ENCODE measurements at places on chromosomes 1 and 21.

GRCh38 chr1:50980505-50980904, 10.5 kb downstream of the CDKN2C start:
- no peak for DNase-seq

DNA sequence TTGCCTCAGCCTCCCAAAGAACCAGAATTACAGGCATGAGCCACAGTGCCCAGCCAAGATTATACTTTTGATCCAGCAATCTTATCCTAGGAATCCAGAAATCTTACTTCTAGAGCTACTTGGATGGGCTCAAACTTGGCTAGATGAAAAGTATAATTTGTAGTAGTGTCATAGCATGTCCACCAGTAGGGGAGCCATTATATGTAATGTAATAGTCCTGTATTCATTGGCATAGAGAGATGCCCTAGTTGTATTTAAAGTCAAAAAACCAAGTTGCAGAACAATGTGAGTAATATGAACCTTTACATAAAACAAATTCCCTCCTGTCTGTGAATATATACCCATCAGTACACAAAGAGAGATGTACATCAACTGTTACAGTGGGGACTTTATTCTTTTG, 83.9 kb downstream of the NOS1AP start:
- no peak for DNase-seq

DNA sequence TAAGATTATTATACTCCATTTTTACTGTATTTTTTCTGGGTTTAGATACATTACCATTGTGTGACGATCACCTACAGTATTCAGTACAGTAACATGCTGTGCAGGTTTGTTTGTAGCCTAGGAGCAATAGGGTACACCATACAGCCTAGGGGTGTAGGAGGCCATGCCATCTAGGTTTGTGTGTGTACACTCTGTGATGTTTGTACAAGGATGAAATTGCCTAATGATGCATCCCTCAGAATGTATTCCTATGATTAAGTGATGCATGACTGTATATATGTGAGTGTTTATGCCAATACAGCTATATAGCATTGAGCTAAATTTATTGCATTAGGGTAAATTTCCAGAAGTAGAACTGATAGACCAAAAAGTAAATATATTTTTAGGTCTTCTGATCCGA, 23.3 kb downstream of the TUFT1 start:
- DNase-seq, result no peak

DNA sequence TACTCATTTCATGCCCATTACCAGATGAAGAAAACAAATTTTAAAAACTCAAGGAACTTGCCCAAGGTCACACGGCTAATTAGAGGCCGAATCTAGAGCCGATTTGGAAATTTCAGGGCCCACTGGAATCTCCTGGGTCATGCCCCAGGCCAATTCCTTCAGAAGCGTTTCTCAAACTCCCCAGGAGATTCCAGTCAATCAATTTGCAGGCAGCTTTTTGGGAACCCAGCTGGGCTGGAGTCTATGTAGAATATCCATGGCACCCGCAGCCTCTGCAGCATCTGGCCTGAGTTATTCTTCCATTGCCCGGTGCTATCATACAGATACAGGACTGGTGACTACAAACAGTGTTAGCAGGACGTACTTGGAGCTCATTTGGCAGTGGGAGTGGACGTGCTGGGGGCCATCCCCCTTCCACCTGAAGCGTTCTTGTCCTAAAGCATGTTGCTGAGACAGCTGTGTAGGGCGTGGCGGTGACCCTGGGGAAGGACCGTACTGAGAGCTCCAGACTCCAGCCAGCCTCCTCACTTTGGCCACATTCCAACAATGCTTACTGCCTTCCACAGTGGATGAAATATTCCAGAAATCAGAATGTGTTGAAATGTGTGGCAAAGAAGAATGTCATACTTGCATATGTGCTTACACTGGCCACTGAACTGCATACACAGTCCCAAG, 38.3 kb downstream of the ABCG1 start:
- no peak for DNase-seq

DNA sequence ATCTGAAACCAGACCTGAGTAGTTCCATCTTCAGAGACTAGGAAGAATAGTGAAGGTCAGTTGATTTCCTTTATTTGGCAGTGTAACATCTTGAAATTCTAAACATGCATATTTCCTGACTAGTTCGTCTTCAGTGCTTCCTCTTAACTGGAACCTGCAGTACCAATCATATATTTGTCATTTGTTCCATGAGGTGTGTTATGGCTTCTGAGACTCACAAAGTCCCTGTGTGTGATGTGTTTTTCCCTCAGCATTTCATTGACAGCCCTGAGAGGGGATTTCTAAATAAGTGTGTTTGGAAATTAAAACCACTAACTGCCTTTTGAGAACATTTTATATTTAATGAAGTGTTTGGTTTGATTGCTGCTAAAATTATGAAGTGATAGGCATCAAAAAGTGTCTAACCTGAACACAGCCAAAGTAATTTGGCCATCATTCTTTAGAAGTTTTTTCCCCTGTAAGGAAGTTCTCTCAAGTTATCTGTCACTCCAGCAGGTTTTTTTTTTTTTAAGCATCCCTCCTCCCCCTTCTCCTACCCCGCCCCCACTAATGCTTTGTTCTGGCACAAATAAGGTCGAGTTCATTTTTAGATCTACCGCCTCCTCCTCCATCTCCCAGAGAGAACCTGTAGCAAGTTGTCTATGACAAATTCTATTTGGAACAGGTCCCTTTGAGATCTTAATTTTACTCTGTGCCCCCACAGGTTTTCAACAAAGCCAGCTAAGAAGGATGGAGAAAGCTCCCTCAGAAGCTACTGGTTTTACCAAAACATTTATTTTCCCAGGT, 61.4 kb downstream of the TMEM200B start:
- DNase-seq, result no peak

- DNase-seq, result no peak
Measured at GRCh38 chr1:180791806-180792205, 120.9 kb upstream of the KIAA1614 start.

DNA sequence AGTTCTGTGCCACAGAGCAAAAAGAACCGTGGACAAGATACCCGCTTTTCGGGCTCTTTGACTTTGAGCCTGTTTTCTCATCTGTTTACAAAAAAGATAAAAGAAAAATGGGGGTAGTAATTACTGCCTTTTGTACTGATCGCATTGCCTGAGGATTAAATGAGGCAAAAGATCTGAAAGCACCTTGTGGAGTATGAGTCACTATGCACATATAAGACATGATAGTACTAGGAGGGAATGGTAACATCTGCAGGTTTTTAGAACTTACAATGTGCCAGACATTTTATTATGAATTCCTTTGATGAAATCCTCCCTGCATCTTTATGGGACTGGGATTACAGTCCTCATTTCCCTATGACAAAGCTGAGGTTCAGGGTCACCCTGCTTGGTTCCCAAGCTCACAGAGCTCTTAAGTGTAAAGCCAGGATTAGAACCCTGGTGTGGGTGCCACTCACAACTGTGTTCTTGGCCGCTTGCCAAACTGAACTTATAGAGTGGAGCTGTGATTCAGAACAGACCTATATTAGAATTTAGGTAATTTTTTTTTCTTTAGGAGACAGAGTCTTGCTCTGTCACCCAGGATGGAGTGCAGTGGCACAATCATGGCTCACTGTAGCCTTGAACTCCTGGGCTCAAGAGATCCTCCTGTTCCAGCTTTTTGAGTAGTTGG, 1.8 kb downstream of the DISC1 start:
- DNase-seq, result no peak
